ENCODE measurements at places on chromosomes 1 and 21.

- no peak for DNase-seq
Observed at GRCh38 chr1:204044448-204044847, 28.5 kb upstream of the SOX13 start.

DNA sequence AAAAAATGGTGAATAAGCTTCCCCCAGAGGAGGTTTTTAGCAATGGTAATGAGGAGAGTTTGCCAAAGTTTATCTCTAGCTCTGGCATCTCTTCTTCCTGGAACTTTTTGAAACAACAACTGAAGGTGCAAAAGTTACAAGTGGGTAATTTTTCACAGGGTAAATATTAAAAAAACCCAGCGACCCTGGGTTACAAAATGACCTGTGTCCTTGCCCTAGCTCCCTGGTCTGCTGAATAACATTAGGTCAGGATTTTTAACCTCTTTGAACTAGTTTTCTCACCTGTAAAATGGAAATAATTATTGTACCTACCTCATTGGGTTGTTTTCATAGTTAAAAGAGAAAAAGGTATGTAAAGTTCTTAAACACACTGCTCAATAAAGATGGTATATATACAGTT is 332.4 kb upstream of the DUSP10 start:
- no peak for DNase-seq

- DNase-seq, result no peak
Observed at GRCh38 chr1:233238884-233239431, 56.6 kb downstream of the PCNX2 start.

- no peak for DNase-seq
Observed at GRCh38 chr1:8671306-8671917, 146.0 kb downstream of the RERE start.

DNA sequence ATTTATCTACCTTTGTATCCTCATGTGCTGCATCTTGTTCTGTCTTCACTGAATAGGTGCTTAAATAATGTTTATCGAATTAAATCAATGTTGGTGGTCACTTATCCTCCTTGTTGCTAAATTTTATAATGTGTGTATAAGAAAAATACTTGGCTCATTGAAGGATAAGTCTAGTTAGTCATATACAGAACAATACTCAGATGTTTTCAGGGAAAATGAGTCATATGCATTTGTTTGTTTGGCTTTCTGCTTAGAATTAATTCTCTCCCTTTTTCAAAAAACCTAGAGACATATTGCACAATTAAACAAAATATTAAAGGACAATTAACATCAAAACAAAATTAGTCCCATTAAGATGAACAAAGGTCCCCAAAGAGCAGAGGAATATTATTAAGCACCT is 89.0 kb downstream of the UBE2U start:
- DNase-seq, result no peak

All from DND-41 (cell line).